Right lobe of liver (tissue), 6 donors: ENCODE measurements at places on chromosomes 3 and 15.

DNA sequence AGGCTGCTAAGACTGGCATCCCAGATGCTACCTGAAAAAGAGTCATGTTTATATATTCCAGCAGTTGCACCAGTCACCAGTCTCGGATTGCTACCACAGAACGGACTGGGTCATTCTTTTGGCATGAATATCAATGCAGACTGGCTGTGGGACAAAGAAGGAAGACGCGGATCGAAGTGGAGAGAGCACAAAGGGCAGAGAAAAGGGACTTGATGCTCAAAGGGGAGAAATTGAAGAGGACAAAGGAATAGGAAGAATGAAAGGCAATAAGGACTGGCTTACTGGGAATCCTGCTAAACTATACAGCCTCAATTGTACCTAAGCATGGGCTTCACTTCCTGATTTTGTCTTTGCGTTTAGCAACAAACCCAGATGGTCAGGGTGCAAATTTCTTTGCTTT lies 15.3 kb upstream of the DIS3L start:
- no peak for DNase-seq

DNA sequence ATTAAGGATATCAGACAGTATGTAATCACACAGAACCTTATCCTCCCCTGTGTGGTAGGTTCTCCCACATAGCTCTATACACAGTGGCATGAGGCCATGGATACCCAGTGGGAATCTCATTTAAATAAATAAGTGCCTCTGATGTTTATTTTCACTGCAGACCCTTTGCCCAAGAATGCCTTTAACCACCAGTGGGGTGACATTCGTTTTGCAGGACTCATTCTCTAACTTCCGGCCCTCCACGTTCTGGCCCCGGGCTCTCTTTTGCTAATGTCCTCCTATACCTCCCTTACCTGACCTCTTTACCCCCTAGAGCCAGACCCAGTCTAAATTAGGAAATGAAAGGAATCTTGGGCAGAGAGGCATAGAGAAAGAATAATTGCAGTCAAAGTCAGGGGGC lies 8.3 kb downstream of the CCDC80 start:
- DNase-seq, result no peak

GRCh38 chr3:154921351-154921750 lies 158.8 kb upstream of the MME start:
- no peak for DNase-seq

- DNase-seq, result peak; percentile 16
Observed at GRCh38 chr3:46701181-46701939, at the start of gene TMIE. Gene TMIE (plus strand): TSS chr3:46701392. CDS start chr3:46701488, 96 bp downstream.

- DNase-seq, result no peak
Observed at GRCh38 chr3:125214738-125215137, 2.2 kb upstream of the SLC12A8 start.

DNA sequence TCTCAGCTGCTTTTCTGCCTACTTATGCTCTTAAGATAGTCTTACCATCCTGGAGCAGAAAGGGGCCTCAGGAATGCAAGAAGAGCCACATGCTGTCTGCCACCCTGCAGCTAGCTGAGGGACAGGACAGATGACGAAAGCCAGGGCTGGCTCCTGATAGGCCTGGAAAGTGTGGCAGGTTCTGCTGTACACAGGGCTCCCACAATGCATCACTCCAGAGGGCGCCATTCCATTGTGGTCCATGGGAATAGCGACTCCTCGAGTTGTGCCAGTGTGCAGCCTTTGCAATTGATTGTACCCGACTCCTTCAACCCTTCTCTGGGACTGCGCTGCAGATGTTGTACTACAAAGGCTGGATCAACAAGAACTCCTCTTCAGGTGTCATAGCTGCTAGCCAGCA lies 11.2 kb downstream of the ACAN start:
- DNase-seq, result no peak

DNA sequence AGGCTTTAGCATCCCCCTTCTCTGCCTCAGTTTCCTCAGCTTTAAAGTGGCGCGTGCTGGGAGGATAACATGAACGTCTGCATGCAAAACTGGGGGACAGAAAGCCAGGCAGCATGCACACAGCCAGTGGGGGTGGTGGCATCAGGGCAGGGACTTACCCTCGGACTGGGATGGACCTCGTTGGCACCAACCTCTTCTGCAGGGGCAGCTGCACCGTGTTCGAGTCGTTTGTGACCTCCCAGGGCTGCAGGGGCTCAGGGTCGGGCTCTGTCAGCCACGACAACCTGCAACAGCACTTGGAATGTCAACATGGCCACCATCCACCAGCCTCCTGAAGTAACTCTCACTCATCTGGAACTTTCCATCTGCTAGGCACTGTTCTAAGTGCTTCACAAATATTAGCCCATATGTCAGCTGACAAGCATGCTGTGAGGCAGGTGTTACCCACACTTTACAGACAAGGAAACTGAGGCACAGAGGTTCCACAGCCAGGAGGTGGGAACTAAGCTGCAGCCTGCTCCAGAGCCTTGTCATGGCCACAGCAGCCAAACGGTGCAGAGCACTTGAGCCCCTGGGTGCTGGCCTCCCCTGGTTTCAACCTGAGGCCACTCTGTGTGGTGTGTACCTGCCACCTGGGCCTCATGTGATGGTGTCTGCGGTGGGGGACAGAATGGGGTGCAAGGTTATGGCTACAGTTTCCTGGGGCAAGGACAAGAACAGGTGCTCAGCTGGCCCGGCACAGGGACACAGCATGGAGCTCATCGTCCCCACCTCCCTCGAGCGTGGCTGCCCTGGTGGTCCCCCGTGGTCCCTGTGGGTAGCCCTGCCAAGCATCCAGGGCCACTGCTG lies 6.7 kb downstream of the C3orf22 start:
- peak; percentile 2 for DNase-seq

DNA sequence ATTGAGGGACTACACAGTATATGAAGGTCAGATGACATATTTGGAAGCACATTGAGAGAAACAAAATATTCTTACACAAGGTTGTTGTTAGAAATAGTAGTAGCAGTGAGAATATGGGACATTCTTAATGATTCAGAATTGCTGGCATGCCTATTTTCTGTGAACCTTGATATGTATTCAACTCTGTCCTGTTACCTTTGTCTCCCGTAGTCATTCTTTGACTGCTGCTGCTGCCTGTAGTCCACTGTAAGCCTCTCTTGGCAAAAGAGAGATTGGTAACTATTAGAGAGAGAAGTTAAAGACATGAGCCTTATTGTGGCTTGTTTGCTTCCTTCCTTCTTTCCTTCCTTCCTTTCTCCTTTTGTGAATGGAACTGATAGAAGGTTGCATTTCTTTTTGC lies 64.5 kb downstream of the TCF12 start:
- no peak for DNase-seq

DNA sequence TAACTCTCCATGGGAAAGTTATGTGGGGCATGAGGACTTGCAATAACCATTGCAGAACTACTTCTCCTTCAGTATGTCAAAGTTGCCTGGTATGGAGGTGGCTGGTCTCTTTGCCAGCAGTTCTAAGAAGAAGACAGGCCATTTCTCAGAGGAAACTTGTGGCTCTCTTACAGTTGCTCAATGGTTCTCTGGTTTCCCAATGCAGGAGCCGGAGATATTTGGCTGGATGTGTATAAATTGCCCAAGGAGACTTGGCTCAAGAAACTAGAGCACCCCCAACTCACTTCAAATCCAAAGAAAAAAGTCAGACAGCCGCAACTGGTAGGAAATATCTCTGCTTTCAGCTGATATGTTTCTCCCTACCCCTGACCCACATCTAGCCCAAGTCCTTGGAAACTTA lies 24.2 kb downstream of the WDR93 start:
- DNase-seq, result no peak

DNA sequence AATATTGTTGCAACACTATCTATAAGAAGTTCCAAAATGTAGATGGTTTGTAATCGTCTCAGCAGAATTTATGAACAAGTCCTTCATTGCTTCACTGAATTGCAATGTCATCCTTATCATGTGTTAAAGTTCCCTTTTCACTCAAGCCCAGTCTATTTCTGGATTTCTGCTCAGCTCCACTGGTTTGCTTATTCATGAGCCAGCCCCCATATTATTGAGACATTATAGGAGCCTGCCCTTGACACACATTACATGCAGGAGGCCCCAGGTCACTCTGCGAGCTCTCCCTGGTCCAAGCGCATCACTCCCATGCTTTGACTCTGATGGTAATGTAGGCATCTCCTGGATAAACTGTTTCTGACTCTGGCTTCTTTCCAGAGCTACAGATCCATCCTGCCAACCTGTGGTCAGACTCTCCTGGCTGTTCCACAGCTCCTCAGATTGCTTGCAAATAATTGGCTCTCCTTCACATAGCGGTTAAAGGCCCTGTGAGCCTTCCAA lies 56.9 kb downstream of the ABTB1 start:
- DNase-seq, result no peak

DNA sequence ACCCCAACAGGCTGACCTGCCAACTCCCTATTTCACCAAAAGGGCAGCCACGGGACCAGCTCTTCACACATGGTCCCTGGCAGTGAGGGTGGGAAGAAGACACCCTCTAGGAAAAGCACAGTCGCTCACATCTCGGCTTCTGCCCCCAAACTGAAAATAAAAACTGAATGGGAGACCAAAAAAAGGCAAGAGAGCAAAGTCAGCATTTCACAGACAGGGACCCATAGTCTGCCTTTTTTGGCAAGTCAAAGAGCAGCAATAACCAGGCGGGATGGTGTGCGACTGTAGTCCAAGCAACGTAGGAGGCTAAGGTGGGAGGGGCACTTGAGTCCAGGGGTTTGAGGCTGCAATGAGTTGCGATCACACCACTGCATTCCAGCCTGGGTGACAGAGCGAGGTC lies 154.1 kb downstream of the ADAMTS17 start:
- DNase-seq, result no peak

DNA sequence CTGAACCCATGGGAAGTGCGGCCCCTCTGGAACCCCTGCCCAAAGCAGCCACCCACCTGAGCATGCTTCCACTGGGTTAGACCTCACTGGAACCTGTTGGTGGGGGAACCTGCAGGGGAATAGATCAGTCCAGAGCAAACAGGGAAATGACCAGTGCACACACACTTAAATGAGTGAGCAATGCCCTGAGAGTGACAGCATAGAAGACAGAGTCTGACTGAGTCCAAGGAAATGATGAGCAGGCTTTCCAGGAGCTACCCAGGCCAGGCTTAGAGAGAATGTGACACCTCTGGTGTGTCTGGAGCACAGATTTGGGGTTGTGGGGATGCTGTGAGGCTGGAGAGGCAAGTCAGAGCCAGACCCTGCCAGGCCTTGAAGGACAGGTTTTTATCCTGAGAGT lies 28.5 kb downstream of the PLA1A start:
- DNase-seq, result no peak

DNA sequence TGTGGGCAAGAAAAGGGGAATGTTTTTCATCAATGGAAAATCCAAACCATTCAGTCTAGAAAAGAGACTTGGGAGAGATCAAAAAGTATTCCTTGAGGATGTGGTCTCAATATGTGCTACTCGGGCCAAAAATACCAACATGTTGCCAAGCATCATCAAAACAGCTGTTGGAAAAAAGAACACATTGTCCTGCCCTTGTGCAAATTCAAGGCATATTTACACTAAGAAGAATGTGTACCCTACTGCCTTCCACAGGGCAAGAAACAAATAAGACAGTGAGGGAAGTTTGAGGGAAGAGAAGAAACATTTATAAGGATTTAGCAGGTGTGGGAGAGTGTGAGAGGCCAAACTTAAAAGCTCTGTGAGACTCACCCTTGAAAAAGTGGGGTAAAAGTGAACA lies 252.1 kb downstream of the NTRK3 start:
- DNase-seq, result no peak

DNA sequence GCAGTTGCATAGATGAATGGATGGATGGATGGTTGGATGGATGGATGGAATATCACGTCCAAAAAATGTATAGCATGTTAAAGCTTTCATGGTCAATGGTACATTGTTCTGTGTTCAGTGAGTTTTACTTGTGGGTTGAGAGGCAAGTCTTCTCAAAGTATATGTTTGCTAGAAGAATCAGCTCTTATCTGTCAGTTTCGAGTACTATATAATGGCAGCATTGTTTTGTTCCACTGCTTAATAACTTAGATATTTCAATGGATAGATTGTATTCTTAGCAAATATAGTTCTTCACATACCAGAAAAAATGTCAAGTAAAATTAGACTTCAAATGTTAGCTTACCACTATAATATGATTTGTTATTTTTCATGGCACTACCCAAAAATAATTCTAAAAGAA lies 100.9 kb upstream of the CDIN1 start:
- no peak for DNase-seq

GRCh38 chr3:127197300-127198189 lies 4.6 kb downstream of the PRR23E start:
- no peak for DNase-seq

- peak; percentile 51 for DNase-seq
Observed at GRCh38 chr3:165642761-165643420, 194.3 kb downstream of the BCHE start.

GRCh38 chr3:196941729-196942225 lies 551 bp downstream of the NCBP2 start:
- DNase-seq, result no peak

GRCh38 chr3:115693868-115694267 lies 70.6 kb downstream of the GAP43 start:
- no peak for DNase-seq

DNA sequence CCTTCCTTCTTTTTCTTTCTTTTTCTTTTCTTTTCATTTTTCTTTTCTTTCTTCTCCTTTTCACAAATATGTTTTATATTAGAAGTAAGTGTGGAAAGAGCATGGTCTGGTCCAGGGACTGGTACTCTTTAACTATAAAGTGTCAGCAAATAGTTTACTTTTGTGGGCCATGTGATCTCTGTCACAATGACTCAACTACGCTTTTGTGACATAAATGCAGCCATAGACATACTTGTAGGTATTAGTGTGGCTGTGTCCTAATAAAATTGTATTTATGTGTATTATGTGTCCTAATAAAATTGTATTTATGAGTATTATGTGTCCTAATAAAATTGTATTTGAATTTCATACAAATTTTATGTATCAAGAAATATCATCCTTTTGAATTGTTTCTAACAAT lies 749.1 kb upstream of the ARPP21 start:
- no peak for DNase-seq

DNA sequence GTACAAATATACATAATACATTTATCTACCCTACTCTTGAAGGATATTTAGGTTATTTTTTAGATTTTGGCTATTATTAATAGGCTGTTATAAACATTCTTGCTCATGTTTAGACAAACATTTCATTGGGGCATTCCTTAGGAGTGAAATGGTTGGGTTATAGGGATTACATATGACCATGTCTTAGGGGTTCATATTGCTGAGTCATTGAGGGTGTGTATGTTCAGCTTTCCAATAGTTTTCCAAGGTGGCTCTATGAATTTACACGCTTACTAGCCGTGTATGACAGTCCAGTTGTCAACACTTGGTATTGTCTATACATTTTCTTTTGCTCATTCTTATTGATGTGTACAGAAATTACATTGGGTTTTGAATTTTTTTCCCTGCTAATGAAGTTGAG lies 125.8 kb downstream of the OXSM start:
- DNase-seq, result no peak

DNA sequence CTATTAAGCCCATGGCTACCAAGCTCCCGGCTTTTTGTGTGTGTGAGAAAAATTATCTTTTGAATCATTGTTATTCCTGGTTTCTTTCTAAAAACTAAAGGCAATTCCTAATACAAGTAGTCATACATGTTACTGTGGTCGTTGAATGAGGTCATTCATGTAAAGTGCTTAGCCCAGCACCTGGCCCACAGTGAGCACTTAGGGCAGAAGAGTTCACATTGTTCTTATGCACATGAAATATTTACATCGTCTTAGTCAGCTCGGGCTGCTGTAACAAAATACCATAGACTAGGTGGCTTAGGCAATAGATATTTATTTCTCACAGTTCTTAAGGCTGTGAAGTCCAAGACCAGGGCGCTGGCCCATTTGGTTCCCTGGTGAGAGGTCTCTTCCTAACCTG lies 216.1 kb downstream of the SHQ1 start:
- DNase-seq, result no peak
